ENCODE measurements at places on chromosomes 5 and 9.

DNA sequence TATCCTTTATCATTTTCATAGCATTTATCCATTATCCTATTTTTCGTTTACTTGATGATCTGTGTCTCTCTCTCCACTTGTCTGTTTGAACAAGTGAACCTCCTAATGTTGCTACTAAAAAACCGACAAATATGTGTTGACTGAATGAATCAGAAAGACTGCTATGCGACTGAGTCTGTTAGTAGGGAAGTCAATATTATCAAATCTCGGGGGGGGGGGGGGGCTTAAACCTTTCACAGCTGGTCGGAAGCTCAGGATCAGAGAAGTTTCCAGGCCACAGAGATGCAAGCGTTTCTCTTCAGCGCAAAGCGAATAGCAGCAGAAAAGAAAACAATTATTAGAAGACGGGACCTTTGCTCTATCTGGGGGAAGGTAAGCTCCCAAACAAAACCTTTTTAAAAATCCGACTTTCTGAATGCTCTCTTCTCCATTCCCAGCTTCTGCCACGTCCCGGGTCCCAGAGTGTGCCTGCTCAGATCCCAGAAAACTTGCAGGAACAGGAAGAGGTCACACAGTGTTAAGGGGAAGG lies 412 bp downstream of the RIOK2 start:
- DNase-seq, result peak; percentile 44

DNA sequence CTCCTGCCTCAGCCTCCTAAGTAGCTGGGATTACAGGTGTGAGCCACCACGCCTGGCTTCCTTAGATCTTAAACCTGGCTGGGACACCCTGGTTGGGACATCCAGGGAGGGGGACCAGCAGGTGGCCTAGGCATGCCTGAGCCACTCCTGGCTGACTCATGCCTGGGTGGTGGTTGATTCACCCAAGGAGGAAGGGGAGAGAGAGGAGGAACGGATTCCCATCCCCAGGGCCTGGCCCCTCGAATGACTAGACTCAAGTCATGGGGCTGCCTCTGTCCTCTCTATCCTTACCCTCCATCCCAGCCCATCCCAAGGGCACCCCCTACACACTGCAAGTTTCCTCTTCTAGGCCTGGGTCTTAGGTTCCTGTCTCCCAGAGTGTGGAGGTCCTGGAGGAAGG lies 12.7 kb downstream of the EEIG1 start:
- peak; percentile 44 for DNase-seq

- no peak for DNase-seq
Measured at GRCh38 chr5:94072116-94072515, 330.7 kb upstream of the POU5F2 start.

DNA sequence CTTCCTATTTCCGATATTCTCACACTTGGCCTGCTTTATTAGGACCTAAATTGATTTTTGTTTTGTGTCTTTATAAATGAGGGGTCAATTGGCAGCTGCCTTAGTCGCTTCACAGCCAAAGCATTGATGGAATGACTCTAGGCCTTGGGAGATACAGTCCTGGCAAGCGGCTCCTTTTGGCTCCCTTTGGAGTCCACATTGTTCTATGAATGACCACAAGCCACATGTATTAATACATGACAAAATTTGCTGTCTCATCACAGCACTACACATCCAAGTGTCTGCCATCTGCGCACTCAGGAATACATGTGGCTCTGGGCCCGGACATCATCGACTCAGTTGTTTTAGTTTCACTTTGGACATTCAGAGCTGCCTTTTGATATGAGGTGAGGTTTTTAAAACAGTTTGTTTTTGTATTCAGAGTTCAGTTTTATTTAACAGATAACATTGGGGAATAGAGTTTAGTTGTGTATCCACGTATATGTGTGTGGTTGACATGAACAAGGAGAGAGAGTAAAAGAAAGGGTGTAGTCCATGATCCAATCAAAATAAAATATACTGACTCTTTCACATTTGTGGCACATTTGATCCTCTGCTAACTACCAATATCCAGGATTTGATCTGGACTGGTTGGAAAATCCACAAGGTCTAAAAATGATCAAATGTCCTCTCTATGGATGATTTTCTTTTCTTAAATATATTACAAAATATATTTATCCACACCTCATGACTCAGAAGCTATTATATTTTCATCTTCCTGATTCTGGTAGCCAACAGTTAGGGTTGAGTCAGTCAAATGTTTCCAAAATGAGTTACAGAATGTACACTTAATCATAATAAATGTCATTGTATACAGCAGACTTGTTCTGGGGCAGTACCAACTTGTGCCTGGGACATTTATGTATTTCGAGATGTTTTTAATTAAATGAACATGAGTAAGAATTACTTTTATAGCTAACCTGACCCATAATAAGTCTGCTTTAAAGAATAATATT lies 114.0 kb upstream of the MTAP start:
- DNase-seq, result peak; percentile 79

- DNase-seq, result no peak
Measured at GRCh38 chr9:136202454-136203407, 2.2 kb downstream of the LHX3 start.

DNA sequence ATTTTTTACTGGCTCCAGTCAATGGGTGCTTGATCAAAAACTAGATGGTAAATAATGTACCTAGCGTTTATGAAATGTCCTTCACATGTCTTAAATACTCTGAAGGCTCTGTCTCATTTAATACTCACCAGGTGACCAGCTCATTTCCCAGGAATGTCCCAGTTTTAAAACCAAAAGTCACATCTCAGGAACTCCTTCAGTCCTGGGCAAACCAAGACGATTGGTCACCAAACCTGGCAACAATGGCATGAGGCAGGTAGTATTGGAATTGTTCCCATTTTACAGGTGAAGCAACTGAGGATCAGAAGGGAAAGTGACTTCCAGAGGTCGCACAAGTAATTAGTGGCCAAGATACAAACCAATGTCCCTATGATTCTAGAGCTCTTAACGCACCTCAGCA lies 27.7 kb downstream of the SMIM23 start:
- DNase-seq, result no peak

DNA sequence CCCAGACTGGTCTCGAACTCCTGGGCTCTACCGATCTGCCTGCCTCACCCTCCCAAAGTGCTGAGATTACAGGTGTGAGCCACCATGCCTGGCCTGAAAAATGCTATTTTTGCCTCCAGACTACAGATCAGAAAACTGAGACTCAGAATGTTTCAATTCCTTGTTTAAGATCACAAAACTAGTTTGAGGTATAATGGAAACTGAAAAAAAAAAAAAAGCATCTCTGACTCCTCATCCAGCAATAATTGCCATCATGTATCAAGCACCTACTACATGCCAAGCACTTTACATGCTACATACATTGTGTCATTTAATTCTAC lies 35.6 kb downstream of the PLAC8L1 start:
- no peak for DNase-seq

DNA sequence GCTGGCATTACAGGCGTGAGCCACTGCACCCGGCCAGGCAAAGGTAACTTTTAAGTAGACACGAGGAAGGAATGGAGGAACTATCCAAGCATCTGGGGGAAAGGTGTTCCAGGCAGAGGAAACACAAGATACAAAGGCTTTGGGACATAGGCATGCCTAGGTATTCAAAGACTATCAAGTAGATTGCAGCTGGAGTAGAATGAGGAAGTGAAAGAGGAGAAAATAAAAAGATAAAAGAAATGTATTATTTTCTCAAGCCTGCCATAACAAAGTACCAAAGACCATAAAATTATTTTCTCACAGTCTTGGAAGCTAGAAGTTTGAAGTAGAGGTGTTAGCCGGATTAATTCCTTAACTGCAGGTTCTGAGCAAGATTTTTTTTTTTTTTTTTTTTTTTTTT lies 39.9 kb upstream of the GRIN3A start:
- DNase-seq, result no peak

- DNase-seq, result no peak
Measured at GRCh38 chr5:95788493-95788892, 34.0 kb downstream of the GLRX start.

DNA sequence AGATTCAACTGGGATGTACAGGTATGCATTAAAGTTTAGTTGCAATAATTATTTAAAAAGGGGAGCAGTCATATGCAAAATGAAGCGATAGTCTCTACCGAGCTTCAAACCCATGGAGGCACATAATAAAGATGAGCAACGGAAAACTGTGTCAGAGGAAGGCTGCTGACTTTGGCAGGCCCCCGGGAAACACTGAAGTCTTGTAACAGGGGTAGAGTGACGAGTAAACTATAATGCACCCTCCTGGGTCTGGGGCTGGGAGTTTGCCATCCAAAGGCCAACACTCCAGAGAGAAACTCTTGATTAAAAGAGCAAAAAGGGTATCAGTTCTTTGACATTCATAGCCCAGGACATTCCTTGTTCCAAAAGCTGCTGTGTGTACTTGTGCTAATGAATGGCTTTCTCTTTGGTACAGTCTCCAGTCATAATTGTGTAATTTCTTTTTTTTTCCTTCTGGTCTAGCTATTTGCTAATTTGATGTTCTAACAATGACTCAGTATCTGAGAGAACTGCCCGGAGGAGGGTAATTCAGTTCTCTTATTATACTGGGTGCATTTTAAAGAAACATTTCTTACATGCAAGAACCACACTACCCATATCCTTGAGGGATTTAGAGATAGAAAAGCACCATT lies 59.2 kb downstream of the TNC start:
- no peak for DNase-seq

GRCh38 chr9:114941376-114941775 lies 11.0 kb upstream of the TNFSF8 start:
- no peak for DNase-seq

DNA sequence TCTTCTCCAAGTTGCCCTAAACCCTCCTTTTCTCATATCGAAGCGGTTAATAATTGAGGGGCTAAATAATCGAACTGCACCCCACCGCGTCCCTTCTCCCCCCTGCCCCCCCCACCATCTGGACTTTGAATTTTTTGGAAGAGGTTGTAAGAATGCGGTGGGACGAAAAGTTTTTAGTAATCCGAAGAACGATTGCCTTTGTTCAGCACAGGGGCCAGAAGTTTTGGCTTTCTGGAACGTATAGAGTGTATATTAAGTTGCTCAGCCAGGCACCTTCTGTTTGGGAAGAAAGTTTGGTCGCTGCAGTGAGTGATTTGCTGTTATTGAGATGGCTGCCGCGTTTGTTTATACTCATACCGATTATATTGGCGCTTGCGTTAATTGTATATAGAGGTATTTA lies 518 bp downstream of the ERBIN start:
- DNase-seq, result peak; percentile 36

DNA sequence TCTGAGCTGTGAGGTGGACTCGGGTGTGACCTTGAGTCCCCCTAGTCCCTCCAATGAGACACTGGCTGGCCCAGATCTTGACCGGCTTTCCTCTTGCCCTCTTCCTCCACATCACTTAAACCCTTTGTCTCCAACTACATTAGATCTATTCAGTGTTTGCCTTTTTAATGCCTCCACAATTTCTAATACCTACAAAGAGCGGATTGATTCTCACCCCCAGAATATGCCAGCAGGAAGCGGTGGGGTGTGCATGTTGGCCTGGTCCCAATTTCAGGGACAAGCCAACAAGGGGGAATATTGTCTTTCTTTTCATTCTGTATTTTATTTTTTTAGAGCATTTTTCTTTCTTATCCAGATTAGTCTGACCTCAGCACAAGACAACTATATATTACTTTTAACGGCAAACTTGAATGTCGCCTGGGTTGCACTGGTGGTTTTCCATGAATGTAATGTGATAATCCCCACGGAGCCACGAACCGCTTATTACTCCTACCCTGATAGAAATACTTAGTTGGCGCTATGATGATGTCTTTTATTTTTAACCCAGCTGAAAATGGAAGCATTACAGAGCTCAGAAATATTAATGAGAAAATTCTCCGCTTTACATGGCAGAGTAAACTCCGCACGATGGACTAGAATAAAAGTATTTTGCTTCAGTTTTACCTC lies 68.5 kb upstream of the MYO10 start:
- DNase-seq, result no peak

DNA sequence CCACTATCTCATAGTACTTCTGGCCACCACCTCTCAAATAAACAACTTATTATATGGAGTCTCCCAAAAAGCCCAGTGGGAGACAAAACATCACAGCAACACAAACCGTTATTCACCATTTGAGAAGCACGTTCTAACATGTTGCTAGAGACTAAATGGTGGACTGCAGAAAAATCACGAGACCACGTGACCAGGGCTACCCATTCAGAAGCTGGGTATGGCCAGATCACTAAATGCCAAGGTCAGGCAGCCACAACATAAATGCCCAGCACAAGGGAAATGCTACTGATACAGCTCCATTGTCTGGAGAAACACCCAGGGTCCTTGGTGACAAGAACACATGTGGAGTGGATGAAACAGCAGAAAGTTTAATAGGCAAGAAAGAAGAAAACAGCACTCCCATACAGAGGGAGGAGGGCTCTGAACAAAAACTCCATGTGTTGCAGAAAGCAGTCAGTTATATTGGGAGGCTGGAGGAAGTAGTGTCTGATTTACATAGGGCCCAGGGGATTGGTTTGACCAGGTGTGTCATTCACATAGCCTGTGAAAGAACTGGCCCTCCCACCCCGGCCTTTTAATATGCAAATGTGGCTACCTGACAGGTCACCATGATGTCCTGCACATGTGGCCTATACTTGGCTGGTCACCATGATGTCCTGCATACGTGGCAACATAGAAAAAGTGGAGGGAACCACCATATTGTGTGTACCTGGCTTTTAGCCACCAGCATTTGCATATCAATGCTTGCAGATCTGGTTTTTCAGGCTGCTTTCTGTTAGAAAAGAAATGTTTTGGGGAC lies 97.2 kb downstream of the TRIM36 start:
- DNase-seq, result no peak

- DNase-seq, result no peak
Measured at GRCh38 chr5:42642006-42642405, 114.6 kb upstream of the CCDC152 start.

GRCh38 chr9:6641056-6641455 lies 4.5 kb downstream of the GLDC start:
- DNase-seq, result no peak

DNA sequence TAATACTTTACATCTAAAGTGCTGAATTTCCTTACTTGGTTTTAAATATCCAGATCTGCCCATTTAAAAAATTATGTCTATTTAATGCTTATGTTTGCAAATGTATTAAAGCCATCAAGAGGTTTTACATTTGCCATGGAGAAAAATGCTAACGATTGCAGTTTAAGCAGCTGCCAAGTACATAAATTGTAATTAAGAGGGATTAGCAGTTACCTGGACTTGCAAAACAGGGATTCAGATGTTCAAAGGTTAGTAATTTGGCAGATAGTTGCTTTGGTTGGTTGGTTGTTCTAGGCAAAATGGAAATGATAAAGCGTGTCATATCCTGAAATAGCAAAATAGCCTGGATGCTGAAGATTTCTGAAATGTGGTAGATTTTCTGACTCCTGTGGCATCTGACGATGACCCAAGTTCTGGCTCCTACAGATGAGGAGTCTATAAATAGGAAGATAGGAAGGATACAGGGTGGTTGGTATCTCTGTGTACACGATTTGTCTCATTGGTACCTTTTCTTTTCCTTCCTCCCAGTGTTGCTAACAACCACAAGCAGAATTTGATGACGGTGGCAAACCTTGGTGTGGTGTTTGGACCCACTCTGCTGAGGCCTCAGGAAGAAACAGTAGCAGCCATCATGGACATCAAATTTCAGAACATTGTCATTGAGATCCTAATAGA lies 282.9 kb downstream of the NR3C1 start:
- no peak for DNase-seq

All from lung microvascular endothelial cell (primary cell).